Lower lobe of right lung (tissue), 2 donors: ENCODE measurements at places on chromosomes 11 and 22. TPM values are rescaled to one million over a fixed set of nuclear protein-coding genes. Genes with fewer than 3 reads are reported as not detected.

- H3K27ac ChIP-seq = no peak overlapping the region
- DNase-seq = no peak
- H3K27me3 ChIP-seq = no peaks in the 10 kb centered on the region
- peaks cover 55% of the 10 kb centered on the region for H3K36me3 ChIP-seq
- no peak overlapping the region for H3K4me3 ChIP-seq
- H3K4me1 ChIP-seq = no peaks in the 10 kb centered on the region
Observed at GRCh38 chr11:68074584-68075352, 35.9 kb downstream of the TCIRG1 start.

OR52I1 gene
- total RNA-seq = not detected

DNA sequence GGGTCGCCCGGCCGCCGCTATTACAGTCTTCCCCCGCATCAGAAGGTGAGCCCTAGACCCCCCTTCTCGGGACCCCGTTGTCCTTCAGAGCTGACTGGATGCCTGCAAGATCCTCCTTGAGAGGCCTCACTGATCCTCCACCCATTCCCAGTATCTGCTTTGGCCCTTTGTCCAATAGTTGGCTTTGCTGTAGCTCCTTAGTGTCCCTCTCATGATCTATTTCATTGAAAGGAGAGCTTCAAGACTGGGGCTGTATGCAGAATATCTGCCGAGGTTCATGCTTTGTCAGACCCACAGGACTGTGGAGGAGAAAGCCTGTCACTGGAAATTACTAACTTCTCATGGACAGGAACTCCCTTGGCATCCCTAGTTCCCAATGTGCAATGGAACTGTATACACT lies 499 bp downstream of the DLAT start:
- H3K27ac ChIP-seq = peak overlapping the region; percentile 92
- H3K4me3 ChIP-seq = peak overlapping the region; percentile 96
- DNase-seq = no peak
- H3K36me3 ChIP-seq = peaks cover 37% of the 10 kb centered on the region
- H3K4me1 ChIP-seq = peaks cover 14% of the 10 kb centered on the region
- no peaks in the 10 kb centered on the region for H3K27me3 ChIP-seq

GRCh38 chr22:38865201-38866023 lies 6.6 kb downstream of the CBX6 start:
- peak; percentile 41 for DNase-seq
- peak overlapping the region; percentile 77 for H3K27ac ChIP-seq
- H3K4me1 ChIP-seq = peaks cover 60% of the 10 kb centered on the region
- peaks cover 46% of the 10 kb centered on the region for H3K36me3 ChIP-seq
- no peaks in the 10 kb centered on the region for H3K27me3 ChIP-seq

- no peak overlapping the region for H3K4me3 ChIP-seq
- peaks cover 75% of the 10 kb centered on the region for H3K4me1 ChIP-seq
- peaks cover 15% of the 10 kb centered on the region for H3K36me3 ChIP-seq
Observed at GRCh38 chr11:75560644-75561043, 1.4 kb upstream of the SERPINH1 start.

RAB38 gene
- 10.9 TPM for total RNA-seq

- H3K27me3 ChIP-seq = no peaks in the 10 kb centered on the region
- DNase-seq = no peak
- H3K27ac ChIP-seq = peak overlapping the region; percentile 28
- peaks cover 21% of the 10 kb centered on the region for H3K36me3 ChIP-seq
Observed at GRCh38 chr22:31223786-31224191, 11.7 kb downstream of the LIMK2 start.

DNA sequence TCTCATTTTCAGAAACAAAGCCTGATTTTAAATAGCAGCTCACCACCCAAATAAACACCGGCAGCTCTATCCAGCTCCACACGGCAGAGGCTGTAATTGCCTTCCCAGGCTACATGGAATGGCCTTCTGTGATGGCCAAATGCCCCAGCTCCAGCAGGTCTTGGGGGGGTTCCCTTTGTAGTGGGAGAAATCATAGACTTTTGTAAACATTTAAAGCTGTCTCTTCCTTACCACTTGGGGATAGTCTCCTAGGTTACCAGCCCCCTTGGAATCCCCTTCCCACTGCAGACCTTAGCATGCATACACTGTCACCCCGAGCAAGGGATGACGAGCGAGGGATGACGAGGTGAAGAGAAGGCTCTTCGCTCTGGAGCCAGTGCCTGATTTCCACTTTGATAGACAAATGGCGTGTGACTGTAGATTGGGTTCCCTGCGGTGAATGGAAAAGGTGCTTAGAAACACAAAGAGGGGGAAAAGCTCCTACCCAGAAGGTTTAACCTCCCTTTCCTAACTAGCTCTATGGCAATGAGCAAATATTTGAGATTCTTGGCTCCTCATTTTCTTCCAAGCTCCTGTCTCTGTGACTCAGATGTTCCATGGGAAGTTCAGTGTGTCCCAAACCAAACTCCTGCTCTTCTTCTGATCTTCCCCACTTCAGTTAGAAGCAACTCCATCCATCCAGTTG lies 108.0 kb upstream of the CADM1 start:
- H3K27me3 ChIP-seq = no peaks in the 10 kb centered on the region
- no peaks in the 10 kb centered on the region for H3K36me3 ChIP-seq

PPP1R14B gene
- total RNA-seq = 55.4 TPM

MMP7 gene
- total RNA-seq = 7.1 TPM

GRCh38 chr11:126592496-126593410 lies 237.3 kb downstream of the ST3GAL4 start:
- no peaks in the 10 kb centered on the region for H3K36me3 ChIP-seq
- peaks cover 6% of the 10 kb centered on the region for H3K4me1 ChIP-seq
- peaks cover 4% of the 10 kb centered on the region for H3K27me3 ChIP-seq

GRCh38 chr22:19545935-19546207 lies 21.7 kb upstream of the CLDN5 start:
- no peaks in the 10 kb centered on the region for H3K36me3 ChIP-seq
- no peak for DNase-seq
- no peak overlapping the region for H3K27ac ChIP-seq
- H3K27me3 ChIP-seq = no peaks in the 10 kb centered on the region
- H3K4me3 ChIP-seq = no peak overlapping the region
- H3K4me1 ChIP-seq = peaks cover 13% of the 10 kb centered on the region
